Endodermal cell (in vitro differentiated cells): ENCODE measurements at places on chromosomes 13 and 19.
A peak's percentile ranks its signal among the peaks of the same experiment; 100 is the strongest.

DNA sequence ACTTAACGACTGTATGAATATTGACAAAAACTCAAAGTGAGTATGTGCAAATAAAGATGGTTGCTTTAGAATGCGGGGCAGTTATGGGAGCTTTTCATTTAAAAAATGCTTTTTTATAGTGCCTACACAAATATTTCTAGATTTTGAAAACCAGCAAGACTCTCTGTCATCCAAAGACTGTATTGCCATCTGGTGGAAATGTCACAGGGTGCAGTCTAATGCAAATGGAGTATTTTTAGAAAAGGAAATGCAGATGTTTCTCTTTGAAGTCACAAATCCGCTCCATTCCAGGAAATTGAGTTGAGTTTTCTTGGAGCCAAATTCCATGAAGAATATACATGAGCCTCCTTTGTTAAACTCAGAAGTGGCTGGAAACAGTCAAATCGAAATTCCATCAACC lies 2.3 kb upstream of the C1QTNF9B start:
- no peak for DNase-seq

GRCh38 chr13:74131227-74131626 lies 3.0 kb downstream of the KLF12 start:
- no peak for DNase-seq

GRCh38 chr13:112442483-112443090 lies 66.4 kb downstream of the SPACA7 start:
- DNase-seq: peak; percentile 36

DNA sequence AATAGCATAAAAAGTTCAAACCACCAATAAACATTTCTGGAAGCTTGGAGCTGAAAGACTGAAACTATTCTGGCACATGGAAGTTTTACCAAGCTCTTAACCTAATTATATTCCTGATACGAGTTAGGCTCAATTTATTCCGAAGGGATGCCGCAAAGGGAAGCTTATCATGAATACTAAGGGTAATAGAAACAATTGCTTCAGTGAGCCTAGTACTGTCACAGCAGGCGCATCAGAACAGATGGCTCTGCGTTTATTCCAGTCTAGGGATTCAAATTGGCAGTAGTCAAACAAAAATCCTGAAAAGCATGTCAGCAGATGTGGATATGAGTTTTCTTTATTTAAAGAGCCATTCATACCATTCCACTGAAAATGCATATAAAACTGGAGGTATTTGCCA lies 779.5 kb downstream of the GPC5 start:
- DNase-seq: no peak

DNA sequence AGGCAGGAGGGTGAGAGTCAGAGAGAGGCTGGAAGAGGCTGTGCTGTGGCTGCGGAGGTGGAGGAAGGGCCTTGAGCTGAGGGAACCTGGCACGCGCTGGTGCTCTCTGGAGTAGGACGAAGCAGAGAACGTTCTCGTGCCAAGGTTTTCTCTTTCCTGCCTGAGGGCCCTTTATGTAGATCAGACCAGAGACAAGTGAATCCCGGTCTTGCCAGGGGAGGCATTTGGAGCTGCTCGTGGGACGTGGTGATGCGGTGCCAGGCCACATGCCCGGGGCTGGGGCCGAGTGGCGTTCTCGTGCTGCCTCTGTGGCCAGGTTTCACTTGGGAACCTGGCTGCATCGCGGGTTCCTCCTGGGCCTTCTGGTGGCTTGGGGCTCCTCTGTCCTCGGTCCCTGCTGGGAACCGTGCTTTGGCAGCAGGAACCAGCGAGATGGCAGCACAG lies 54.2 kb downstream of the KDM4B start:
- no peak for DNase-seq

DNA sequence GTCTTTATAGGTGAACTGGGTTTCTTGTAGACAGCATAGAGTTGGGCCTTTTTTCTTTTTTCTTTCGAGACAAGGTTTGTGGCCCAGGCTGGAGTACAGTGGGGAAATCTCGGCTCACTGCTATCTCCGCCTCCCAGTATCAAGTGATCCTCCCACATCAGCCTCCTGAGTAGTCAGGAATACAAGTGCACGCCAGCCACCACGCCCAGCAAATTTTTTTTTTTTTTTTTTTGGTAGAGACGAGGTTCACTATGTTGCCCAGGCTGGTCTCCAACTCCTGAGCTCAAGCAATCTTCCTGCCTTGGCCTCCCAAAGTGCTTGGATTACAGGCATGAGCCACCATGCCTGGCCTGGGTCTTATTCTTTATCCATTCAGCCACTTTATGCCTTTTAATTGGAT lies 5.1 kb upstream of the CALM3 start:
- DNase-seq: peak; percentile 1

- DNase-seq: no peak
Observed at GRCh38 chr19:49098795-49099194, 13.5 kb downstream of the SNRNP70 start.

GRCh38 chr13:102606537-102607309 lies 9.9 kb downstream of the TPP2 start:
- DNase-seq: no peak

GRCh38 chr13:50421473-50422130 lies 406.4 kb downstream of the KCNRG start:
- DNase-seq: no peak

DNA sequence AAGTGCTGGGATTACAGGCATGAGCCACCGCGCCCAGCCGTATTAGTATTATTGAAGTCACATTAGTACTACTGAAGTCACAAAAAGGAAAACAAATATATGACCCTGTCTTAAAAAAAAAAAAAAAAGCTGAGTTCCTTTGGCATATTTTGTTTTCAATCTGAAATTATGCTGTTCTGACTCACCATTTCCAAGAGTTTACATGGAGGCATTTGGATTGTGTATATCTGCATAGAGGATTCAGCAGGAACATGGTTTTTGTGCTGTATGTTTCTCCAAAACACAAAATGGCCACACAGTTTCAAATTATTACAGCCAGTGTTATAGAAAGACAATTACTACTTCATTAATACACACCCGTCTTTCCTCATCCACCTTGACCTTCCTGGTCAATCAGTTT lies 103.5 kb upstream of the TSC22D1 start:
- no peak for DNase-seq

DNA sequence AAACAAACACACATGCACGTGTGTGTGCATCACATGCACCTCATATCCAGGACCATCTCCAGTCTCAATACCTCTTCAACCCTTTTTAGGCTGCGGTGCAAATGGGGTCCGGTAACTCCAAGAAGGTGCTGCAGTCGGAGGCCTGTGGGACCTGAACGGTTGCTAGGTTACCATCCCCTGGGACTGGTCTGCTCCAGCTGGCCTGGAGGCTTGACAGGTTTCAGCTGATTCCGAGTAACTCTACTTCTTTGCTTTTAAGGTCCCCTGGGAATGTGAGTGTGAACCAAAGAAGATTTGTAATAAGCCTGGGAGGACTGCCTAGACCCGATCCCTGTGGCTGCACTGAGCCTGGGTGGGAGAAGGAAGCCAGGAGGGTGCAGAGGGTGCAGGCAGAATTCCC lies 117.5 kb downstream of the CCNA1 start:
- no peak for DNase-seq

- DNase-seq: no peak
Observed at GRCh38 chr13:27280009-27280656, 9.5 kb downstream of the RASL11A start.

GRCh38 chr19:17495639-17496296 lies 15.7 kb upstream of the PGLS start:
- peak; percentile 48 for DNase-seq
